ENCODE measurements at places on chromosomes 13 and 19.

- no peak for DNase-seq
These were observed 22.2 kb downstream of the SLC10A2 start for GRCh38 chr13:103044056-103044455.

DNA sequence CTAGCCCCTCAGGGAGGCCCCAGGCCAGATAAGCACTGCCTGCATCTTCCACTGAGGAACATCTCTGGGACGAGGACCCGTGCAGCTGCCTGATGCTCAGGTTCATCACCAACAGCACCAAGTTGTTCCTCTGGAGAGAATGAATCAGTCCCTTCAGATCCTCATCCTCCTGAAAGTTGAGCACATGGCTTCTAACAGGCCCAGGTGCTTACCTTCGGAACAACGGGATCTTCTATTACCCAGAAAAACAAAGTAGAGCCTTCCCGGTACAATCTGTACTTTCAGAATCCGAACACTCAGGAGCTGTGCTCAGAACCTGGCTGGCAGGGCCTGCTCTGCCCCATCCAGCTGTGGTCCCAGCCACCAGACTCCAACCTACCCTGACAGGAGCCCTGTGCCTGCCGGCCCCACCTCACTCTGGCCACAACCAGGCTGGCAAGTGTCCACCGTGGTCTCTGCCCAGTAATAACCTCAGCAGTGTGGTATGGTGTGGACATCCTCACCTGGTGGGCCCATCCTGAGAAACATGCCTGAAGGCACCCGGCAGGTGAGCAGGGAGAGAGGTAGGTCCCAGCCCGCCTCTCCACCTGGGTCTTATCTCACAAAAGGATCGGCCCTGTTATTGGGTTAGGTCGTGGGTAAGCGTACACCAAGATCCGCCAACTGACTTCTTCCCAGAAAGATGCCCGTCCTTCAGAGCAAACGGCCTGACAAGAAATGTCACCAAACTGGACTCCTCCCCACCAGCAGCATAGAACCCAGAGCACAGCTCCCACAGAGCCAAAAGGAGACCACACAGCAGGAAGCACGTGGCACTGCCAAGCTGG, 34.1 kb downstream of the ELL start:
- DNase-seq = no peak

DNA sequence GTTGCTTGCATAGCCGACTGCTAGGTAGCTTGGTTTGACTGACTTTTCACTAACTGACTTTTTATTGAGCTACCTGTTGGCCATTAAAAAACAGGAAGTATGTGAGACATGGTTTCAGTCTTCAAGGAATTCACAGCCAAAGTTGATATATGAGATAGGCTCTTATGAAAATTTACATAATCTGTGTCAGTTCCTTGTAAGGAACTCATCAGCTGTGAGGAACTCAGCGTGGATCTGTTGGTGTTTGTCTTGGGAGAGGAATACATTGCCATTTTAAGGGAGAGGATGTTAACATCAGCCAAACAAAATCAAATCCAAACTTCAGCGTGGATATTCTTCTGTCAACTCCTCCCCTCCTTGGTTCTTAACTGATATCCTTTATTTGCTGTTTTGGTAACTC, 2.0 kb downstream of the RNF113B start:
- no peak for DNase-seq

DNA sequence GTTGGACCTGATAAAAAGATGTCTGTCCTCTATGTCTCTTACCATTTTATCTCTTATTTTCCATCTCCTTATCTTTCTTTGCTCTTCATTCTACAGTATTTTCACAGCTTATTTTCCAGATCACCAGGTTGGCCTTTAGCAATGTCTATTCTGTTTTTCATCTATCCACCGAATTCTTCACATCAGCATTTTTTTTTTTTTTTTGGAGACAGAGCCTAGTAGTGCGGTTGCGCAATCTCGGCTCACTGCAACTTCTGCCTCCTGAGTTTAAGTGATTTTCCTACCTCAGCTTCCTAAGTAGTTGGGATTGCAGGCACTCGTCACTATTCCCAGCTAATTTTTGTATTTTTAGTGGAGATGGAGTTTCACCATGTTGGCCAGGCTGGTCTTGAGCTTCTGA, 49.0 kb downstream of the DNAJC15 start:
- no peak for DNase-seq

GRCh38 chr13:24910502-24911132, 146.6 kb downstream of the RNF17 start:
- DNase-seq = no peak

DNA sequence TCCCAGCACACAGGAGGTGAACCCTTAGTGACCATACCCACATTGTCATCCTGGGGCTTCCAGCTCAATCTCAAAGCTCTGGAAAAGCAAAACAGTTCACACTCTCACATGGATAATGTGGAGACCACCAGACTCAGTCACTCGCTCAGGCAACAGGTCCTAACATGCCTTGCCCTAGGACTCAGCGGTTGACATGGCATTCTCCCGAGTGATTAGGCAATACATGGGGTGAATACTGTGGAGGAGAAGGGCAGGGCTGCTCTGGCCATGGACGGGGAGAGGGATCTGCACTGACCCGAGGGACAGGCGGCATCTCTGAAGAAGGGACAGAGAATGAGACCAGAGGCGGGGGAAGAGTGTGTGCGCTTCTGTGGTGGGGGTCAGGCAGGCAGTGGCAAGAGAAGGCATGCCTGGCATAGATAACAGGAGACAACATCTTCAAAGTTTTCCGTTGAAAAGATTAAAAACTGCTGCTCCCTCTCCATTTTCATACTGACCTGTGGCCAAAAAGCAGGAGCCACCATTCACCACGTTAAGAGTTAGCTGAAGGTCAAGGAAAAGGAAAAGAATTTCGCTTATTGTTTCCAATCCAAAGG, 44.5 kb upstream of the EPHX3 start:
- no peak for DNase-seq

GRCh38 chr13:111937777-111938311, 129.1 kb upstream of the SOX1 start:
- peak; percentile 16 for DNase-seq

DNA sequence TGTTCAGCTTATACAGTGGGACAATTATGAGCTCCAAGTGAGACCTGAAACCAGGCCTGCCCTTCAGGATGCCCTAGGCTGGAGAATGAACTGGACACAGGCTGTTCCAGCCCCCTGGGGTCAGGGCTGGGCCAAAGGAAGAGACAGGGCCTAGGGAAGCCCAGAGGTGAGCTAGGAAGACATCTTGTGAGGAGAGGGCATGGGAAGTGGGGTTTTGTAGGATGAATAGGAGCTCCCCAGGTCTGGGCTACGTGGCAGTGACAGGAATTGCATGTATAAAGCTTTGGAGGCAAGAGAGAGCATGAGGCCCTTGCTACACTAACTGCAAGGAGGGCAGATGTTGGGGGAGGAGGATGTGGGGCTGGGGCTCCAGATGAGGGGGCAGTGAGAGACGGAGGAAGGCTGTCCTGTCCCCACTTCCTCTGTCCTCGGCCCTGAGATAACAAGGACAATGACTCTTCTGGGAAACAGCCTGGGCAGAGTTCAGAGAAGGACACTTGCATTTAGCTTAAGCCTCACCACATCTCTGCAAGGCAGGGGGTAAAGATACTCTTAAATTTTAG, 1.5 kb upstream of the TBXA2R start:
- no peak for DNase-seq

GRCh38 chr19:35559781-35560180, 3.7 kb downstream of the ATP4A start:
- no peak for DNase-seq

- no peak for DNase-seq
These were observed 197.3 kb downstream of the LHFPL6 start for GRCh38 chr13:39405596-39406205.

- no peak for DNase-seq
These were observed 751 bp downstream of the ERVK3-1 start for GRCh38 chr19:58305932-58306323.

GRCh38 chr13:79667771-79668170, 186.8 kb downstream of the NDFIP2 start:
- DNase-seq = no peak

All from Ammon's horn (tissue), 1 donor.